Mesenteric fat pad (tissue), 1 donor: ENCODE measurements at places on chromosomes 5 and 9.

DNA sequence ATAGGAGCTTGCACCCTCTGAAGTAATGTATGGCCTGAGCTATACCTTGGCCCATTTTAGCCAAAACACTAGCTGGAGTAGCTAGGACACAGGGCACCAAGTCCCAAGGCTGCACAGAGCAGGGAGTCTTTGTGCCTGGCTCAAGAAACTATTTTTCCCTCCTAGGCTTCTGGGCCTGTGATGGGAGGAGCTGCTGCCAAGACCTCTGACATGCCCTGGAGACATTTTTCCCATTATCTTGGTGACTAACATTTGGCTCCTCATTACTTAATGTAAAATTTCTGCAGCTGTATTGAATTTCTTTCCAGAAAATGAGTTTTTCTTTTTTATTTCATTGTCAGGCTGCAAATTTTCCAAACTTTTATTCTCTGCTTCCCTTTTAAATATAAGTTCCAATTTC lies 1099.2 kb downstream of the CDH18 start:
- no peak for DNase-seq

DNA sequence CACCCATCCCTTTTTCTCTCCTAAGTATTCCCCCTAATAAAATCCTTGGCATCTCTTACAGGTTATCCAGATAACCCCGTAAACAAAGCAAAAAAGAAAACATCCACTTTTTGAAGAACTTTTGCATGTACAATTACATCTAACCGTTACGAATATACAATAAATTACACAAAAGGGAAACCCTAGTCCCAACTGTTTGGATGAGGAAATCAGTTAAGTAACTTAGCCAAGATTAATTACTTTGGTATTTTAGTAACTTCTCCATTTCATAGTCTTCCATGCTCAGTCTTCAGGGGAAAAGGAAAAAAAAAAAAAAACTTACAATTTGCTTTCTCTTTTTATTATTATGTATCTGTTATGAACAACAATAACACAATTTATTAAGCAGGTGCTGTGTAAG lies 212.9 kb downstream of the ACTL7B start:
- DNase-seq, result no peak

DNA sequence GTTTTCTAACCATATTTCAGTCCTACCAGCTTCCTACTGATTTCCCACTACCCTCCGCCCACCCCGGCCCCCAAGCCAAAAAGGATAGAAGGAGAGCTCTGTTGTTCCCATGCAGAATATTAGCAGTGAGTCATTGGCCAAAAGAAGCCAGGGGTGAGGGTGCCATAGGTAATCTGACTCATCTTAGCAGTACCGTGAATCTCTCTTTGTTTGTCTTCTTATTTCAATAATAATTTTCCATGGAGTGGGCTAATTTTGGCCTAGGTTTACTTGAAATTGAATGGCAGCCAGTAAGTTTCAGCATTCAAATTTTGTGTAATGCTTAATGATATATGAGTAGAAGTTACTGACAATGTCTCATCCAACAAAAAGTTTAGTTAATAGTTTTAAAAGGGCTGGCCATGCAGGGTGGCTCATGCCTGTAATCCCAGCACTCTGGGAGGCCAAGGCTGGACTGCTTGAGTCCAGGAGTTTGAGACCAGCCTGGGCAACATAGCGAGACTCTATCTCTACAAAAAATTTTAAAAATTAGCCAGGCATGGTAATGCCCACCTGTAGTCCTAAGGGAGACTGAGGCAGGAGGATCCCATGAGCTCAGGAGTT lies 74.2 kb downstream of the C9orf152 start:
- DNase-seq, result no peak

DNA sequence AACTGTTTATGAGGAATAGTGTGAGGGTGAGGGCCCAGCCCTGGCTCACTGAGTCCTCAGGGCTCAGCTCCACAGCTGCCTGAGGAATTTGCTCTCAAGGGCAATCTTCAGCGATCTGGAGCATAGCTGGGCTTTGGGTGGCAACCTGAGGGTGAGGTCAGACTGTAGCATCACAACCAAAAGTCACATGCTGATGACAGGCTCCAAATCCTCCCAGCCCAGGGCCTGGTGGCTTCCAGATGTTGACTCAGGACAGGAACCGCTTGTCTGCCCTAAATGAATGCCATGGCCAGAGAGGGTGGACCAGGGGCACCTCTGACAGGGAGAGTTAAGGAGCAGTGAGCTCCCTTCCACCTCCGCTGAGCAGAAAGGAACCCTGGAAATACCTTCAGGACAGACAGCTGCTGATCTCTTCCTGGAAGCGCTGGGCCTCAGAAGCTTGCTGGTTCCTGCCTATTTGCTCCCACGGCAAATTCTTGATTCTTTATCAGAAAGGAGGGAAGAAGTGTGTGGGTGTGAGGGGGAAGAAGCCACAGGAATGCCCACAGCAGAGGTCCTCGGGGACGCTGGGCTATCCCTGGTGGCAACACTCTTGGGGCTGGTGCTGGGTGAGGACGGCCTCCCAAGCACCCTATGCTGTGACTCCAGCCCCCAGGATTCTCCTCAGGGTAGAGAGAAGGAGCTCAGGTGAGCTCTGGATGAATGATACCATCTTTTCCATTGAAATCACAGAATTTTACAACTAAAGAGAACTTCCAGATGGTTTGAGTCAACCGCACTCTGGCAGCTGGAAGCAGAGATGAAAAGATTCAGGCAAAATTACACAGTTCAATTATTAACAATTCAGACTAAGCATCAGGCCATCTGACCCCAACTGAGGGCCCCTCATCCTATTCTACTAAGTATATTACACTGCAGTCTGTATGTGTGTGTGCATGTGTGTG lies 13.8 kb upstream of the CTSL start:
- peak; percentile 87 for DNase-seq

- DNase-seq, result no peak
Observed at GRCh38 chr5:9956725-9957124, 293.0 kb downstream of the ATPSCKMT start.

DNA sequence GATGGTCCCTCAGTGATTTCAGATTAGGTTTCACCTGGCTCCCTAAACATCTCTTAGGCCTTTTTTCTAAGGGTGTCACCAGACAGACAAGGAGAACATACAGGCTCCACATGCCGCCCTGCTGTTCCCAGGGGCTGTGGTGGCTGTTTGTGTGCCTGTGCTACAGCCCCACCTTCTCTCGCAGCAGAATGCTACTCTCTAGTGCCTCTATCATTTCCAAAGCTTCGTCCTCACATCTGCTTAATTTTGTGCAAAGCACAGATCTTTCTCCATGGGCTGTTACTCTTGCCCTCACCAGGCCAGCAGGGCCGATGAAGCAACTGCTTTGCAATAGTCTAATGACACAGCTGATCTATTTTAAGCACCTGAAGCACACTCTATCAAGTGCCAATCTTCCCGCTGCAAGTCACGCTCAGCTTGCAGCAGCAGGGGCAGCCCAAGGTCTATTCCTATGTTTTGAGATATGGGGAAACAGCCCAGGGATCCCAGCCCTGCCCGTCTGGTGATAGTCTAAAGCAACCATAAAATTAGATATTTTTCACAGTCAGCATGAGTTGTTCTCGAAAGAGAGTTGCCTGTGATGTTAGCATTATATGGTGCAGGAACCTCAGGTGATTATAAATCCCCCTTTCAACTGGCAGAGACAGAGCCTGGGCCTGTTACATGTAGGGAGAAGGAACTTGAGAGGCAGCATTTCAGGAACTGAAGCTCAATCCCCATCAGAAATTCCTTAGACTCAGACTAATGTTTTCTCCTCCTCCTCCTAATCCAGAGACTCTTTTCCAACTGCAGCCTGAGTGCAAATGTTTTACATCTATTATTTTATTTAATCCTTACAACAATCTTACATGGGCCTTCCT lies 12.7 kb downstream of the ABLIM3 start:
- no peak for DNase-seq

- no peak for DNase-seq
Observed at GRCh38 chr5:122921826-122922225, 76.4 kb downstream of the SNX24 start.

DNA sequence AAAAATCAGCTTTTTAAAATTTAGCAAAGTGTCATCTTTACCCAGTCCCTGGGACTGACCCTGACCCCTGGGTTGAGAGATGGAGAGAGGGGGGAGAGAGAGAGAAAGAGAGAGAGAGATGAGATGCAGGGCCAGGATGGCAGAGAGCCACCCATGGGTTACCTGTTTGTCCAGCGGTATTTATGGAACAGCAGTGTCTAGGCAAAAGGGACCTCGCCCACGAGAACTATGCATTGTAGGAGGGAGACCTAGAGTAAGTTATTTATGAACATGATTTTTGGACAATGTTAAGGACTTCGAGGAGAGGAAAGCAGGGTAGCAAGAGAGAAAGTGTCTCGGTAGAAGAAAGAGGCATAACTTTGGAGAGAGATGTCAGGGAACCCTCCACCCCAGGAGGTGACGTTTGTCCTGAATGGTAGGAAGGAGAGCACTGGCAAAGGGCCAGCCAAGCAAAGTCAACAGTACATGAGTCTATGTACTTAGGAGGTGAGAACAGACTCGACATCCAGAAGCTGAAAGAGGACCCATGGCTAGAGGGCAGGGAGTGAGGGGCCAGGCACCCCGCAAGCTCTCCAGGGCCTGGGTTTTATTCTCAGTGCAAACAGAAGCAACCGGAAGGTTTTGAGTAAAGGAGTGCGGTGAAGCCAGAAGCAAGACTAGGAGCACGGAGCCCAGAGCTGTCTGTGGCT lies 30.5 kb upstream of the MSX2 start:
- no peak for DNase-seq
